Glutamatergic neuron (in vitro differentiated cells): ENCODE measurements at places on chromosomes 7 and 10.
A peak's percentile ranks its signal among the peaks of the same experiment; 100 is the strongest.

DNA sequence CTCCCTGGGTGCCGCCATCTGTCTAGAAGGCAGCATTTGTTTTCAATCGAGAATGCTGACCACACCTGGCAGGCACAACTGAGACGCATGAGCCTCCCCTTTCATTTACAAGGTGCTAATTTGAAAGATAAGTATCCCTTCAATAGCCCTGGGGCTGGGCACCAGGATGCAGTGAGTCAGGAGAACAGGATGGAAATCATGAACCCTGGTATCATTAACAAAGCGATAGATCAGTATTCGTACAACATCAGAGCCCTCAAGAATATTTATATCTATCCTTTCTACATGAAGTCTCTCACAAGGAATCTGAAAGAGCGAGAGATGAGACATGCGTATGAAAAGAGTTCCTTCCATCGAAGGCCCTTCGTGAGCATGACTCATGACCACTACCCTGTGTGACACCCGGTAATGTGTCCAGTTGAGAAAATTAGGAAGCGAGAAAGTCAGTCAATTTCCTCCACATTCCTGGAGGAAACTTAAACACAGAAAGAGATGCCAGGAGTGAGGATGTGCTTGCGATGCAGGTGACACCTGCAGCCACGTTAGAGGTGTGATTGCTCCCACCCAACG, 123.1 kb upstream of the PITRM1 start:
- H3K4me3 ChIP-seq, result no peak overlapping the region
- peaks cover 6% of the 10 kb centered on the region for H3K27me3 ChIP-seq
- peak overlapping the region; percentile 18 for H3K27ac ChIP-seq
- peaks cover 3% of the 10 kb centered on the region for H3K36me3 ChIP-seq
- no peak for DNase-seq

- peaks cover 3% of the 10 kb centered on the region for H3K27me3 ChIP-seq
- H3K4me3 ChIP-seq, result no peak overlapping the region
- H3K27ac ChIP-seq, result no peak overlapping the region
Measured at GRCh38 chr7:44634839-44635591, 28.6 kb downstream of the OGDH start.

- no peak overlapping the region for H3K4me3 ChIP-seq
- DNase-seq, result no peak
- H3K27ac ChIP-seq, result no peak overlapping the region
Measured at GRCh38 chr10:75033399-75034130, 77.9 kb upstream of the SAMD8 start.

DNA sequence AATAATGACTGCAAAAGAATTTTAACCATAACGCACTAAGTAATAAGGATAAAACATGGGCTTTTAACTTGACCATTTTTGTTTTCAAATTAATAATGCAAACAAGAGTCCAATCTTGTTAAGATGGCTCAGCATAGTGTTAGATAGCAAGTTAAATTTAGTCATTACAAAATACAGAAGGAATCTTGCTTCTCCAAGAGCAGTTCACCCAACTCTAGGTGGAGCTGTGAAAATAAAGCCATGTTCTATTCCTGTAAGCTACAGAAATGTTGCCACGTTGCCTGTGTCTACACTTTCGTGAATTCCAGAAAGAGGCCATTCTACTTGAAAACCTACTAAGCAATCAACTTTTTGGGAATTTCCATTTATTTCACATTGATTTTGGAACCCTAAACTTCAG, 191.9 kb downstream of the SFMBT2 start:
- peaks cover 2% of the 10 kb centered on the region for H3K27me3 ChIP-seq
- peaks cover 20% of the 10 kb centered on the region for H3K36me3 ChIP-seq
- no peak for DNase-seq
- H3K27ac ChIP-seq, result no peak overlapping the region
- peaks cover 3% of the 10 kb centered on the region for H3K4me1 ChIP-seq

GRCh38 chr7:46233585-46234329, 312.7 kb upstream of the IGFBP3 start:
- no peak overlapping the region for H3K4me3 ChIP-seq
- H3K4me1 ChIP-seq, result no peaks in the 10 kb centered on the region
- H3K27ac ChIP-seq, result no peak overlapping the region
- H3K27me3 ChIP-seq, result no peaks in the 10 kb centered on the region
- no peak for DNase-seq
- no peaks in the 10 kb centered on the region for H3K36me3 ChIP-seq

DNA sequence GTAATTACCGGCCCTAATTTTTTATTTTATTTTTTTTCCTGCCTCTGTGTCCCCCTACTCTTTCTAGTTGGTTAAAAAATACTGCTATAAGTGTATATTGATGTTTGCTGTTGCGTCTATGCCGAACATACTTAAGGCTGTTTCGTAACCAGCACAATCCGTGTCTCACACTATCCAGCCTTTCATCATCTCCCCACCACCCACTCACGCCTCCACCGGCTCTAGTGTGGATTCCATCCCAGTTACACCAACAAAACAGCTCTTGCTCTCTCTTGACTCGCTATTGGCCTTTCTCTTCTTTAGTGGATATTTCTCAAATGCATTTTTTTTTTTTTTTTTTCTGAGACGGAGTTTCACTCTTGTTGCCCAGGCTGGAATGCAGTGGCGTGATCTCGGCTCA, 70.1 kb upstream of the CAMK1D start:
- H3K27ac ChIP-seq, result no peak overlapping the region
- no peak for DNase-seq
- H3K4me1 ChIP-seq, result no peaks in the 10 kb centered on the region
- H3K36me3 ChIP-seq, result no peaks in the 10 kb centered on the region
- H3K4me3 ChIP-seq, result no peak overlapping the region

DNA sequence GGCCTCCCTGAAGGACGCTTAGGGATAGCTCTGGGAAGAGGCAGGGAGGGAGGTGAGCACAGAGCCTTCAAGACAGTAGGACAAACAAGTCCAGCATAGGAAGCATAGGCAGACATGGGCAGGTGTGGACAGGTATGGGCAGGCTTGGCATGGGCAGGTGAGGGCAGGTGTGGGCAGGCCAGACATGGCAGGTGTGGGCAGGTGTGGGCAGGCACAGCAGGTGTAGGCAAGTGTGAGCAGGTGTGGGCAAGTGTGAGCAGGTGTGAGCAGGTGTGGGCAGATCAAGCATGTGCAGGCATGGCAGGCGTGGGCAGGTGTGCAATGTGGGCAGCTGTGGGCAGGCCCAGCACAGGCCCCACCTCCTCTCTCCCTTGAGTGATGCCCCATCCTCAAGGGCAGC, 148.8 kb upstream of the ZMIZ1 start:
- H3K27ac ChIP-seq, result no peak overlapping the region
- H3K4me1 ChIP-seq, result peaks cover 22% of the 10 kb centered on the region
- no peak overlapping the region for H3K4me3 ChIP-seq
- DNase-seq, result no peak
- no peaks in the 10 kb centered on the region for H3K36me3 ChIP-seq

DNA sequence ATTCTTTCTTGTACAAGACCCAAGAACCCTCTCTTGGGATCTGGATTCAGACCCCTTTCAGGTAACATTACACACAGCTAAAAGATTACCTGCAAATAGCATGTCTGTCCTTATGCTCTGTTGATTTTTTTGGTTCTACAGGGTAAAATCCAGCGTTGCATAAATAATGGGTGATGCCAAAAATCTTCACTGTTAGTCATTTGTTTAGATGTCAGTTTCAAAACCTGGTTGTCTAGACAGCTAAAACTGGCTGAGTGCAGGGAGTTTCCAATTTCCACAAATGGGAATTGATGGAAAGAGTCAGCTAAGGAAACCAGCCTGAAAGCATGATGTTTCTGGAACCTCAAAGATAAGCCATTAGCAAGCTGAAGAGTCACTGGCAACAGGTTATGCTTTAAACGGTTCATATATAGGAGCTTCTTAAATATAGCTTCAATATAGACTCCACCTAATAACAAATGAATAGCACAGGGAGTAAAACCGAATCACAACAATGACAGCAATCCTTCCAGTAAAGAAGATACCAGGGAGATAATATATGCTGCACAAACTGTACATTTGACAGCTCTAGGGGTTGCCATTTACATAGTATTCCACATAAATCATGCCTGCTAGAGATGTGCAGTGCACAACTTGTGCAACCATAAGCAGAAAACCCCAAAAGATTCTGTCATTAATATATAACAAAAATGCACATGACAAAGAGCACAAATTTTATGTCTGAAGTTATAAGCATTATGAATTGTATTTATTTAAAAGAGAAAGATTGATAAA, 20.4 kb downstream of the CCDC71L start:
- H3K4me1 ChIP-seq, result peaks cover 13% of the 10 kb centered on the region
- H3K27me3 ChIP-seq, result no peaks in the 10 kb centered on the region
- H3K36me3 ChIP-seq, result peaks cover 9% of the 10 kb centered on the region
- DNase-seq, result no peak
- H3K27ac ChIP-seq, result no peak overlapping the region
- H3K4me3 ChIP-seq, result no peak overlapping the region
